Activated T-cell treated with anti-CD3 and anti-CD28 coated beads, Interleukin-2, amount 50 U/mL, for 72 hours (primary cell): ENCODE measurements at places on chromosomes 7 and 10.

GRCh38 chr10:16732376-16732775 lies 84.8 kb downstream of the RSU1 start:
- no peak for DNase-seq

DNA sequence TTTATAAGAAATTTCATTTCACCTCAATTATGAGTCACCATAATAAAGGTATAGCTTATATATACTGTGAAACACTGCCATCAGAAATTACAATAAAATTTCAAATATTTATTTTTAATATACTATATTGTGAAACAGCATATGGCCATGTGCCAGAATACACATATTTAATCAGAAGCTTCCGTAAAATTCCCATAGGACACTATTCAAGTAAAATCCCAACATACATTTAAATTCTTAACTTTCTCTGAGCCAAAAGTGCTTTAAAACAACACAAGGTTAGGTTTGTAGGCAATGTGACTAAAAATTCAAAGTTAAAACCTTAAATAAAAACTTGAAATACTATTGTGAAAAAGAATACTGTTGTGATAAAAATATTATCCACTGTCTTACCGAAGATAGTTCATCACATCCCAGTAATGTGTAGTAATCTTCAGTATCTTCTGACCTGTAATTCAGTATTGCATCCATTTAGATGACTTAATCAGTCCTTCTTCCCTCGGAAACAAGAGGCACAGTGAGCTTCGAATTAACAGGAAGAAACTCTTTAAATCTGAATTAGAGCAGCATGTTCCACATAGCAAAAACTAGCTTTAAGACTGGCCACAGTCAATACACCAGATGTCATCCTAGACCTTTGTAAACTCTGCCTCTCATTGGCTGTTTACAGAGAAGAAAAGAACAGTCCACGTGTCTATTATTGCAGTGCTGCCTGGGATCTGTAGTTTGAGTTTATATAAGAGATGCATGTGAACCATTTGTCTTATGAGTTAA lies at the start of gene DNAJC12:
Gene DNAJC12 (minus strand): TSS at position 648 of the 774 bp plus-strand sequence. CDS start 177 bp downstream, at position 471.
- no peak for DNase-seq

DNA sequence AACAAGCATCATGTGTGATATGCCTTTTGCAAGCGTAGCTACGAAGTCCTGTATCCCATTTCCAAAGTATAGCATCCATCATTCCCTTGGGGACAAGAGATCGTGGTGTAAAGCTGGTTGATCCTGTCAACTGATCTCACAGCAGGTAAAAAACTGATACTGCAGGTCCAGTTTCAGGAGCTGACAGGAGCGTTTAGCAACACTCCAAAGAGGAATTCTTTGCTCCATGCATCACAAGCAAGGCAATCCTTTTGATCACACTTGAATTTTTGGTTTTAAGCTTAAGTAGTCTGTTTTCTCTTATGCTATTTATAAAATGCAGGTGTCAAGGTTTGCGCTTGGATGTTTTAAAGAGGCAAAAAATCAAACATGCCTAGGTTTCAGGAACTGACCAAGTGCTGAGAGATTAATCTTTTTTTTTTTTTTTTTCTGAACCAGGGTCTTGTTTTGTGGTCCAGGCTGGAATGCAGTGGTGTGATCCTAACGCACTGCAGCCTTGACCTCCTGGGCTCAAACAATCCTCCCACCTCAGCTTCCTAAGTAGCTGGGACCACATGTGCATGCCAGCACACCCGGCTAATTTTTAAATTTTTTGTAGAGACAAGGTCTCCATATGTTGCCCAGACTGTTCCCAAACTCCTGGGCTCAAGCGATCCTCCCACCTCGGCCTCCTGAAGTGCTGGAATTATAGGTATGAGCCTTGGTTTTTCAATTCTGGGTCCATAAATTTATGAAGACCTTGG lies 1.8 kb upstream of the ZDHHC4 start:
- DNase-seq: no peak

DNA sequence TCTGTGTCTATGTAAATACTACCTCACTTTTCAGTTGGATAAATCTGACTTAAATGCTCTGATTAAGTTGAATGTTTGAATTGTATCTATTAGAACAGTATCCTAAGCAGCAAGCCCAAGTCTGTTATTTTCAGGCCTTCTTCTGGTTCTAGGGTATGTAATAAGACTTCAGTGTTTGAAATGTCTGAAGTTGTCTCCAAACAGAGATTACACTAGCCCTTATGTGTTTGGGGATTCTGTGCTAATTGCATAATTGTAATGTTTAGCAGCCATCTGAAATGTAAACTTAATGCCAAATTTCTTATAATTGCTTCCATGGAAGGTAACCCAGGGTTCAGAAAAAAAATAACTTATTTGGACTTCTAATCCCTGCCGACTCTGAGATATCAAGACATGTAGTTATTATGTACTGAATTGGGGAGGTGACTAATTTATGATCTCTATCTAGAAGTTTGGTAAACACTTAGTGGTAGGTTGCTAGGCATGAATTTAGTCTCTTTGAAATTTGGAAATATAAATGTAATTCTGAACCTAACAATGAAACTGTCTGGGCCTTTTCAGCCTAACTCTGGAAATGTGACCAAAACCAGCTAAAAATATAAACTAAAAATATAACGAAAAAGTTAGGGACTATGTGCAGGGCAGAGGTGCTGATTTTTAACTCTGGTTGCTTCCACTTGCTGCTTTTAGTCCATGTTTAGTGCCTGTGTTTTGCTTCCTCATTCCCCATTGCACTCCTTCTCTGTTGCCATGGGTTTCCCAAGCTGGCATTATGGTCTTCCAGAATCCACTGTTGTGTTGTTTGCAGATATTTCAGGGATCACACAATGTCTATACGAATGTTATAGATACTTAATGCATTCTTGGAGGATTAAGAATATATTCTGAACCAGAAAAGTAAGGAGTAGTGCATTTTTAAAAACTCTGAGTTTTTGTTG lies 54.8 kb downstream of the MCU start:
- DNase-seq: no peak

DNA sequence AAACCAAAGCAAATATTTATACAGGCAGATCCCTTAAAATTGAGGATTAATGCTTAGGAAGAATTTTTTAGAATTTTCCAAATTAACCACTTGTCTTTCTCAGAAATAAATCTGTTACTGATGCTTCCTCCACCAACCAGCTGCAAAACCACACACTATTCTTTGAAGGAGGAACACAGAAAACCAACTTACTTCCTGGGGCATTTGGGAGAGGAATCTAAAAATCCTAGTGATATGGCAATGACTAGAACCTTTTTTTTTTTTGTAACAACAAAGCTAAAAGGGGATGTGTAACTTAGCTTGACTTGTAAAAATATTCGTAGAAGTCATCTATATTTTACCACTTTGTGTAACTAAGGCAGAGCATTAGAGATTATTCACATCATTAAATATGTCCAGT lies 5.1 kb upstream of the TM9SF3 start:
- no peak for DNase-seq

DNA sequence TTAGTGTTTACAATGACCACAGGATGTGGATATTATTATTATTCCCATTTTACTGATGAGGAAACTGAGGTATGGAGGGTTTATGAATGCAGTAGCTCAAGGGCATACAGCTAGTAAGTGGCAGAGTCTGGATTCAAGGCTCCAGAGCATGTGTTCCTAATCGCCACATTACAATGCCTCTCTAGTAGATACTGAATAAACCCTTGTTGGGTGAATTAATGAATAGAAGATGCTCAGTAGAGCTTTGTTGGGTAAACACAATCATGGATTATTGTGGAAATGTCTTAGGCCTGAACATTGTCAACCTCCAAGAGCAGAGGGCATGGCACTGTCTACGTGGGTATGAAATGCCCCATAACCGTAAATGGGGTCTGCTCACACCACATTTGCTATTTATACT lies 545.3 kb downstream of the LRMDA start:
- DNase-seq: no peak

GRCh38 chr7:94042381-94042780 lies 38.2 kb upstream of the BET1 start:
- no peak for DNase-seq

- DNase-seq: no peak
Observed at GRCh38 chr7:22220941-22221340, 136.0 kb downstream of the RAPGEF5 start.

DNA sequence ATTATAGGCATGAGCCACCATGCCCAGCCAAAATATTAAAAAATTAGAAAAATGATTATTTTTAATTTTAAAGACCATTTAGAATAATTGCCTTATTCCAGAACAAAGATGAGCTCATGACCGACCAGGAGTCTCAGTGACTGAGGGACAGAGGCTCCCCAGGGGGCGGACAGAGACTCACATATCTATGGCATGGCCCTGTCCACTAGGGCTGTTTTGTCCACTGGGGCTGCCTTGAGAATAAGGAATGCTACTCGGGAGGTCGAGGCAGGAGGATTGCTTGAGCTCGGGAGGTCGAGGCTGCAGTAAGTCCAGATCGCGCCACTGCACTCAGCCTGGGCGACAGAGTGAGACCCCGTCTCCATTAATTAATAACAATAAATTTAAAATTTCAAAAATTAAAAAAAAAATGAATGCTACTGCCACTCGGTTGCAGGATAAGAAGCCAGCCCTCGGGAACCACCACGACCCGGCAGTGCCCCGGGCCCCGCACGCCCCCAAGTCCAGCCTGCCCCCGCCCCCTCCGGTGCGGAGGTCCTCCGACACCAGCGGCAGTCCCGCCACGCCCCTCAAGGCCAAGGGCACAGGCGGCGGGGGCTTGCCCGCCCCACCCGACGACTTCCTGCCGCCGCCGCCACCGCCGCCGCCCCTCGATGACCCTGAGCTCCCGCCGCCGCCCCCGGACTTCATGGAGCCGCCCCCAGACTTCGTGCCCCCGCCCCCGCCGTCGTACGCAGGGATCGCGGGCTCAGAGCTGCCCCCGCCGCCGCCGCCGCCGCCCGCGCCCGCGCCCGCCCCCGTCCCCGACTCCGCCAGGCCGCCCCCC lies 128.6 kb downstream of the APBB1IP start:
- no peak for DNase-seq

DNA sequence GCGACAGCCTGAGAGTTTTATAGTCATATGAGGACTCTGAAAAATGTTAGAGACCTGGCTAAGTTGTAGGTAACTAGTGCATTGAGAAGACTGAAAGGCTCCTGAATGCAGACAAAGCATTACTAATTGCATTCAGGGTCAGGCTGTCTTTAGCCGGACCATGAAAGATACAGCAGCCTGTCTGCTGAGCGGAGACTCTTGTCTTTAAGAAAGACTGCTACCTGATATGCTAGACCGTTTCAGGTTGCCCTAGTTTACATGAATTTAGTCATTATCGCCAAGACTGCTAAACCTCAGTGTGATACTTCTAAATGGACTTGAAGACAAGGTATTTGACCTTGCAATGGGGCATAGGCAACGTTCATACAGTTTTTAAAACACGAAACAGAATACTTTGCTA lies 81.2 kb downstream of the BMPR1A start:
- DNase-seq: no peak

DNA sequence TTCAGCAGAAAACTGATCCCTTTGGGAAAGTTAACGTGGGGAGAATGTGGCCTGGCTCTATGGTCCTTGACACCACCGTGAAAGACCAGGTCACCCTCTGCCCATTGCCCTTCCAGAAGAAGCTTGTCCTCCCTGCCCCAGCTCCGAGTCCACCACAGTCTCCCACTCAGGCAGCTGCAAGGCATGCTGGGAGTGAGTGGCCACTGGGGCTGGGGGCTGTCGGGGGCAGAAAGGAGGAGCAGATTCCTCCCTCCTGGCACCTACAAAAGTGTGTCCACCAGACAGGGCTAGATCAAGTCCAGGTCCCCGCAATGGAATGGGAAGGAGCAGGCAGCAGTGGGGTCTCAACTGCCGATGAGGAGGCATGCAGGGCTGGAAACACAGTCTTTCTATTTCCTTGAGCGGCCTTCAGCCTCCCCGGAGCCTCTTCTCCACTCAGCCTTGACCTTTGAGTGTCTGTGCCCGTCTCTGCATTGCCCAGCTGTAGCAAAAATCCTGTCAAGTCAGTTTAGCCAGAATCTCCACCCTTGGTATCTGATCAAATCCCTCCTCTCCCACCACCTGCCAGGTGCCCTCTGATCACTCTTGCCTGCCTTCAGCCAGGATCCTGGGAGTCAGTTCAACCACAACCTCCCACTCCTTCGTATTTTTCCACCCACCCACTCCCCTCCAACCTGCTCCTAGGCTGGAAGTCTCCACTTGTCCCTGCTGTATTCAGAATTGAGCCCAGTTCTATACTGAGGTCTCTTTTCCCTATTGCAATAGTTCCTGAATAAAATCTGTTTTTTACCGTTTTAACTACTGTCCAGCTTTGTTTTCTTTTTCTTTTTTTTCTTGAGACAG lies 6.9 kb upstream of the ZNF316 start:
- no peak for DNase-seq
